ENCODE measurements at places on chromosomes 4 and X. TPM values are rescaled to one million over a fixed set of nuclear protein-coding genes. Genes with fewer than 3 reads are reported as not detected.

GRCh38 chr4:42302348-42302747 is 94.9 kb upstream of the SHISA3 start:
- DNase-seq: peak; percentile 30

DNA sequence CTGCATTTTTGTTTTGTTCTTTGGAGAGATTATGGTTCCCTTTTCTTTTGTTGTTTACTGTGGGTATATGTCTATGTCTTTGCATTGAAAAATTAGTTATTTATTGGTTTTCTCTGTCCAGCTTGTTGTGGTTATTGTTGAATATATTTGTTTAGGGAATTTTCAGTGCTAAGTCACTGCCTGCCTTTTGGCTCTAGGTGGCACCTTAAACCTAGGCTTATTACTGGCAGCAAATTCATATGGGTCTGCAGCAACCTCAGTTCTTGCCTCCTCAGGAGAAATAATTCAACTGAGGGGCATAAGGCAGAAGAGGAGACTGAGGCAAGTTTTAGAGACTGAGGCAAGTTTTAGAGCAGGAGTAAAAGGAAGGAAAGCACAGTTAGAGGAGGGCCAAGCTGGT is 1157.3 kb upstream of the AGA start:
- DNase-seq: no peak

GRCh38 chr4:181569553-181569952 is 673.6 kb upstream of the TENM3 start:
- DNase-seq: peak; percentile 45

- no peak for DNase-seq
Observed at GRCh38 chrX:78800114-78800513, 52.6 kb downstream of the LPAR4 start.

Gene RWDD4
- polyA plus RNA-seq: 24.9 TPM

Gene TRIM61
- polyA plus RNA-seq: 0.16 TPM

Gene POU4F2
- polyA plus RNA-seq: not detected

GRCh38 chr4:20916106-20916505 is 215.8 kb downstream of the PACRGL start:
- no peak for DNase-seq

- no peak for DNase-seq
Observed at GRCh38 chr4:153113061-153113837, 91.0 kb upstream of the TRIM2 start.

DNA sequence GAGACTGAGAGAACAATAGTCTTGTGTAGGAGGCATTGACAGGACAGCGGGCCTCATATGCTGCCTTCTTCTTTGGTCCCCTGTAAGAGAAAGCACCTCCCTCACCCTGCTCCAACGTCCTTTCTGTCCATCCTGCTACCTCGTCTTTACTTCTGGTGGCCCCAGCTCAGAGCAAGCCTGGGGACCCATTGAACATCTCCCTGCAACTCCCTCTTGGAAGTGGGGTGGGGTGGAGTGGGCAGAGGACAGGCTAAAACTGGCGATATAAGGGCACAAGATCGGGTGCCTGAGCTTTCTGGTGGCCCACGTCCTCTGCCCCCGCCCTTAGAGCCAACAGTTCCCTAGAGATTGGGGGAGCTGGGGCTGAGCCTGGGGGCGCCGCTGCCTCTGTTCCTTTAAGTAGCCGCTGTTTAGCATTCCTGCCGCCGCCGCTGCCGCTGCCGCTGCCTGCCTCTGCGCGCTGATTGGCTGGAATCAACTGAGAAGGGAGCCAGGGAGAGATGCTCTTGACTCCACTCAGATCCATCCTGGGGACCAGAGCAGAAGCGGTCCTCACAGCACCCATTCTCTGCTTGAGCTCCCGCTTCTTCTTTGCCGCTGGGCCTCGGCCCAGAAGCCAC is at the start of gene DLG3:
TSS of gene DLG3 (plus strand) at position 510 of the 620 bp plus-strand sequence. CDS start 367 bp downstream, outside the sequence.
- peak; percentile 37 for DNase-seq

DNA sequence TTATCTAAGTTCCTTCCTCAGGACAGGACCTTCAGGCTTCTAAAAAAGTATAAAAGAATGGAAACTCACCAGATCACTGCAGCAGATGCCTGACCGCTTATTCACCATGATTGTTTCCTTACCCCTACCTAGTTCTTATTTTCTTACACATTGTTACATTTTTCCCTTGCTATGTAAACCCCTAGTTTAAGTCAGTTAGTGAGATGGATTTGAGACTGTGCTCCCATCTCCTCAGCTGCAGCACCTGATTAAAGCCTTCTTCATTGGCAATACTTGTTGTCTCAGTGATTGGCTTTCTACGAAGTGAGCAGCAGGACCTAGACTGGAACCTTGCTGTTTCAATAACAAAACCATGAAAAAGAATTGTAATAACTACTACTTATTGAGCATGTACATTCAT is 4.7 kb downstream of the SPARCL1 start:
- DNase-seq: no peak
